Activated T-helper 9 cell treated with anti-CD3 and anti-CD28 coated beads, Interleukin-2, amount 50 U/mL, for 16 hours (primary cell): ENCODE measurements at places on chromosomes 6 and 20.

GRCh38 chr6:30061092-30061857, at the start of gene POLR1H:
POLR1H (plus strand) TSS chr6:30061265; CDS start chr6:30061525, 260 bp downstream.
- peak; percentile 78 for DNase-seq

DNA sequence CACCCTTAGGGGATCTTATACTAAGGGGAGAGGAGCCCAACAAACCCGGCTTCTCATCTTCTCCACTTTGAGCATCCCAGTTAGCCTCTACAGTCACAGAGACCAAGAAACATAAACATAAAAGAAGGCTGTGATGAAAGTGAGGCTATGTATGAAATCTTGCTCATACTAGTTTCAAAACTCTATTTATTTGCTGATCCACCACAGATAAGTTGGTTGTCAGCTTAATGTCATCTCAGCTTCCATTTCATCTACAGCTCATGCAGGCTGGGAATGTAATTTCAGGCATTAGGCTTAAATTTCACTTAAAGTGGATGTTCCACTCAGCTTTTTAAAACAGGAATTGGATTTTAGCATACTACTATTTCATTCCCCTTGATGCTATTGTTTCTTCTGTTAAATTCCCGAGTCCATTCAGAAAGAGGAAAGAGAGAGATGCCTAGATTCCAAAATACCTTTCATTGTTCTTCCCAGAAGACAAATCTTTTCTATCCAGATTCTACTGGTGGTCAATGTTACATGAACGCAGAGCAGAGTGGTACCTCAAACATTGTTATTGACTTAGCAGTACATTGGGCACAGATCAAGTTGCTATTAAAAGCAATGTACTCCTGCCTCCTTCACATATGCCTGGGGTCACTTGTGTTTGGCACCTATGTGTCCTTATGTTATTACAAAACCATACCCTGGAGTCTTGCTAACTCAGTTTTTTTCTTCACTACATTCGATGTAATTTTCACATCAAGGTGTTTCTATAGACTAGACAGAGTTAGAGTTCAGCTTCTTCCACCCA, 149.0 kb downstream of the HACE1 start:
- DNase-seq = no peak

DNA sequence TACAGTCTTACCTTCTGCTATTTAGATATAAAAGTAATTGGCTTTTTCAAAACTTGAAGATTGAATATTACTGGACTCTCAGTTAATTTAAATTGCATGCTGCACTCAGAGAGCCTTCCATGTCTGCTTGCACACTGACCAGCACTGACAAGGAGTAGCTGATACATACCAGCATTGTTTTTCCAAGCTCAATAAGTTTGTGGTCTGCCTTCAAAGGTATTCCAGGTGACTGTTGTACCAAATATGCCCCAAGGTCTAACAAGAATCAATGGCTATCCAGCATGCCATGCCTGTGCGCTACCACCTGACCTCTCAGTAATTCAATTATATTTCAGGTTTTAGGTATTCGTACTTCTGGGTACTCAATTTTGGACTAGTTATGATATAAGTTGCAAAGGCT, 30.0 kb downstream of the BEND6 start:
- DNase-seq = no peak

GRCh38 chr20:48804300-48804980, 23.4 kb downstream of the PREX1 start:
- DNase-seq = no peak

DNA sequence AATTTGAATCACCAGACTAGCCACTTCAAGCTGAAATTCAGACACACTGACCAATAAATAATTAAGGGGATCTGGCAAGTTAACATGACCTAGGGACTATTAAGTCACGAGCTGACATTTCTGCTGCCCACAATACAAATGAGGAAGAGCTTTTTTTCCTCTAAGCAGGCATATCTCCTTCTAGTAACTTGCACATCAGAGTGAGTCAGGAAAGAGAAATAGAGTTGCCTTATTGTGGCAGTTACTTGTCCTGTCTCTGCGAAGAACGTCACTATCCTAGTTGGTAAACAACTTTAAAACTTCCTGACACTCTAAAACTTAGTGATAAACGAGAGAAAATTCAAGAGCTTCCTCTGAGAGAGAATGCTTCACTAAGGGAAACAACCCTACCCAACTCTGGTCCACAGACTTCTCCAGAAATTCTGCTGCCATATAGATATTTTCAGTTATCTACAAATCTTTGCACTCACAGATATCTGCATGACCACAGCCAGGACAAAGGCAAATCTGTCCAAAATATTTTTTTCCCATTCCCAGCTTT, 4.2 kb downstream of the PLA2G7 start:
- no peak for DNase-seq

DNA sequence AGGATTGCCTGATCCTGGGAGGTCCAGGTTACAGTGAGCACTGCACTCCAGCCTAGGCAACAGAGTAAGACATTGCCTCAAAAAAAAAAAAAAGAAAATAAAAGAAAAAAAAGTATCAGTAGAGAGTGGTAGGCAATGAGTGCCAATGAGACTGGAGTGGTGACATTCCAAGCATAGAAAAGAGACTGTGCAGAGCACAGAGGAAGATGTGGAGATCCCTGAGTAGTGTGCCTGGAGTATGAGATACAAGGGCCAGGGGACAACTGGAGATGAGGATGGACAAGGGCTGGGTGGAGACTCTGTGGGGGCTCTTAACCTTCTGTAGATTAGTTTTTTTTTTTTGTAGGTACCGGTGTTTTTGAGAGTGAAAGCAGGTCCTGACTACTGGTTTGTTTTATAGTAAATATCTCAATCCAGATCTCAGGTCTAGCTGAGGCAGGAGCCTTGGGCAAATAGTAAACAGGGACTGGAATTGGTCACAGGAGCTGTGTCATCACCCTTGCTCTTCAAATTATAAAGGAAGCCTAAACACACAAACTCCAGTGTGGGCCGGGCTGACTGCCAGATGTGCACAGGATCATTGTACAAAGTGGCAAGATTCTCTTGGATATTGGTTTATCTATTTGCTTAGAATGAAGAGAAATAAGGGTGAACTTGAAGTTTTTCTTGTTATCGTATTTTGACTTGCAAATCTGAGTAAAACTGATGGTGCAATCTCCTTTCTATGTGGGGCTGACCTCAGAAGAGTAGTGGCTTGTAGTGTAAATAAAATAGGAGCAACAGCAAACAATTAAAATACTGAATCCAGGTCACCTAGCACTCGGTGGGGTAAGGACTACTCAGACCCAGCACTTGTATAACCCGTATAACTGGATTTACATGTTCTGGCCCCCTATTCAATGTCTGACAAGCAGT, 144.9 kb downstream of the SOX4 start:
- no peak for DNase-seq
